ENCODE measurements at places on chromosomes 12 and 14.
A peak's percentile ranks its signal among the peaks of the same experiment; 100 is the strongest.

DNA sequence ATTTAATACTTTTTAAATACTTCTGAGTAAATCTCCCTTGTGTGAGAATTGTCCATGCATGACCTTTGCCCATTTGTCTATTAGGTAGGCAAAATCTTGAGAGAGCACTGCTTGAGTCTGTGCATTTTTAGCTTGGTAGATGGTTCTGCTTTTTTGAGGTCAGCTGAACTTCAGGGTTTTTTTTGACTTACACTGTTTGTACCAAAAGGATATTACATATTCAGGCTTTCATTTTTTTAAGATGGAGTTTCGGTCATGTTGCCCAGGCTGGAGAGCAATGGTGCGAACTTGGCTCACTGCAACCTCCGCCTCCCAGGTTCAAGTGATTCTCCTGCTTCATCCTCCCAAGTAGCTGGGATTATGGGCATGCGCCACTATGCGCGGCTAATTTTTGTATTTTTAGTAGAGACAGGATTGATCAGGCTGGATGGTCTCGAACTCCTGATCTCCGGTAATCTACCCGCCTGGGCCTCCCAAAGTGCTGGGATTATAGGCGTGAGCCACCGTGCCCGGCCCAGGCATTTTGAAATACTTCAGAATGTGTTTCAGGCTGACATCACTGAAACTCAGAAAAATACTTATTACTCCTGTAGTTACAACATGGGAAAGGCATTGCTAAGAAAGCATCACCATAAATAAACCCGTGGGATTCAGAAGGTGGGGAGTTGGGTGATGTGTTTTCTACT lies 11.1 kb downstream of the RASSF3 start:
- peak; percentile 47 for DNase-seq

DNA sequence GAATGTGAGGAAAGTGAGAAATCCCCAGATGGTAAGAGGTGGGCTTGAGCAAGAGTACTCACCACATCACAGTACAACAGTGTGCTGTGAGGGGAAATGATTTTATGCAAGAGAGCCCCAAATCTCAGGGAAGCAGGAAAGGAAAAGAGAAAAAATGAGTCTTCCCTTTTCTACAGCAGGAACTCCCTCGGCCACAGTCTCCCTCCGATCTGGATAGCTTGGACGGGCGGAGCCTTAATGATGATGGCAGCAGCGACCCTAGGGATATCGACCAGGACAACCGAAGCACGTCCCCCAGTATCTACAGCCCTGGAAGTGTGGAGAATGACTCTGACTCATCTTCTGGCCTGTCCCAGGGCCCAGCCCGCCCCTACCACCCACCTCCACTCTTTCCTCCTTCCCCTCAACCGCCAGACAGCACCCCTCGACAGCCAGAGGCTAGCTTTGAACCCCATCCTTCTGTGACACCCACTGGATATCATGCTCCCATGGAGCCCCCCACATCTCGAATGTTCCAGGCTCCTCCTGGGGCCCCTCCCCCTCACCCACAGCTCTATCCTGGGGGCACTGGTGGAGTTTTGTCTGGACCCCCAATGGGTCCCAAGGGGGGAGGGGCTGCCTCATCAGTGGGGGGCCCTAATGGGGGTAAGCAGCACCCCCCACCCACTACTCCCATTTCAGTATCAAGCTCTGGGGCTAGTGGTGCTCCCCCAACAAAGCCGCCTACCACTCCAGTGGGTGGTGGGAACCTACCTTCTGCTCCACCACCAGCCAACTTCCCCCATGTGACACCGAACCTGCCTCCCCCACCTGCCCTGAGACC lies 7.8 kb downstream of the ATN1 start:
- no peak for DNase-seq

GRCh38 chr14:25696176-25696575 lies 646.2 kb upstream of the STXBP6 start:
- no peak for DNase-seq

GRCh38 chr12:52871291-52872039 lies 22.7 kb upstream of the KRT78 start:
- peak; percentile 87 for DNase-seq

GRCh38 chr12:120262852-120263747 lies 2.4 kb downstream of the PXN start:
- DNase-seq: peak; percentile 68

DNA sequence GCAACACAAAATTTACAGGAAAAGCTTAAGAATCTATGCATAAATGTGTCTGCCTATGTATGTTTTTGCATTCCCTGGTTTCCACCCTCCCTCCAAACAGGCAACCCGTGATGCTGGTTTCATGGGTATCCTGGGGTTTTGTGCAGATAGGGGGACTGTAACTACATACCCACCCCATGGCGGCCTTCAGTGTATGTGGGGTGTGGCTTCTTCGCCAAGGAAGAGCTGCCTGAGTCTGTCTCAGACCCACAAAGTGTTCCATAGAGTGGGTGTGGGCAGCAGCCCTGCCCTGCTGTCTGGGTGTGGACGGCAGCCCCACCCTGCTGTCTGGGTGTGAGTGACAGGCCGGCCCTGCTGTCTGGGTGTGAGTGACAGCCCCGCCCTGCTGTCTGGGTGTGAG lies 174.8 kb downstream of the ADGRD1 start:
- DNase-seq: no peak

DNA sequence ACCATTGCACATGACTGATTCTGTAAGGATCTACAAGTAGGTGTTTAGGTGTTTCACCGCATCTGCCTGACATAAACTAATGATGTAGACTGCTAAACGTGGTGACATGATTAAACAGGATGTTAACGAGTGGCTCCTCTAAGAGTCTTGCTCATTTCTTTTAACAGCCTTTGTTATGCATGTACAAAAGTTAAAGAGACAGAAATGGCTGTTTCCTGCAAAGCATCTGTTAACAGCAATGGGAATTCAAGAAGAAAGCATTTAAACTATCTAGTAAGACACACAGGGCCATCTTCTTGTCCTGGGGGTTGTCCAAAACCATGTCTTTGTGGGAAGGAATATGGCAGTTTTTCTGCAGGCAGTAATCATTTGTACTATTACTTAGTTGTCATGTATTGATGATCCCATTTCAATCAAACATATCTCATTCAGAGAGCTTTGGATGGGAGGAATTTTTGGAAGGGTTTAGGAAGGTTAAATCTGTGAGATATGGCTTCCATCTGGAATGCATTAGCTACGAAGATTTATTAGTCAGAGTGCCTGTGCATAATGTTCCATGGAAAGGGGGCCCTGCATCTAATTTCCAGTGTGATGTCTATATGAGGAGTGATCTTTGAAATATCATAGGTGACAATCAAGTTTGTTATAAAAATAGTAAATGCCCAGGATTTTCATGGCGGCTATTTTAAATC lies 495.1 kb downstream of the EGLN3 start:
- no peak for DNase-seq

- DNase-seq: no peak
Observed at GRCh38 chr12:31970199-31970598, 11.0 kb downstream of the RESF1 start.

DNA sequence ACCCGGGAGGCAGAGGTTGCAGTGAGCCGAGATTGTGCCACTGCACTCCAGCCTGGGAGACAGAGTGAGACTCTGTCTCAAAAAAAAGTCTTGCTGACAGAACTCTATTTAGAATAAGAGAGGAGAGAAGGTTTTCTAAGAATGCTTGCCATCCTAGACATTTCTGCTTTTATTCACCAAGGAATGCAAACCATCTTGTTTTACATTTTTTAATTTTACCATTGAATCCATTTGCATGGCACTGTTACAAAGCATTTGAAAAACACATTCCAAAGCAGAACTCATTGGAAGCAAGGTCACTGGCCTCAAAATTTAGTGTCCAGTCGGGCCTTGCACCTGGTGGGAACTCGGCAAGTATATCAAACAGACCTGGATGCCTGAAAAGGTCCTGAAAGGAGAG lies 44.2 kb upstream of the RASSF3 start:
- no peak for DNase-seq

DNA sequence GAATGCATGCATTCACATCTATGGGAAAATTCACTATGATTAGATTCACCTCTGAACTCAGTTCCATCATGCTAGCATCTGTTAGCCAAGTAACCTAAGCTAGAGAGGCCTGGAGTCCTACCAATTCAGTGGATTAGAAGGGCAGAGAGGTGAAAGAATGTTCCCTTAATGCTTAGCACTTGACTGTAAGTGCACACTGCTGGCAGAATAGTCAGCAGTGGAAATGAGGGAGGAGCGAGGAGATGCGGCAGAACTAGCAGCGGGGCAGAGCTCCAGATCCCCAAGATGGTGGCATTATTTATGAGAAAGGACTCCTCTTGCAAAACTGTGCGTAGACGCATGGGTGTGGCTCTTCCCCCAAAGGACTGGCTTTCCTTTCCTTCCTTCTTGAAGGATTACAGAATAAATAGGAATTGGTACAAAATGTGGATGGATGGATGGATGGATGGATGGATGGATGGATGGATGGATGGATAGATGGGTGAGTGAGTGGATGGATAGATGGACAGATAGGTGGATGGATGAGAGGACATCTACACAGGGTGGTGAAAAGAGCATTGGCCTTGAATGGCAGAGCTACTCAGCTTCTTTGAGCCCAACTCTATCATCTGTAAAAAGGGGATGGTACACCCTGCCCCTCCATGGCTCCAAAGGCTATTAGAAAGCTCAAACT lies 227.2 kb downstream of the CHST11 start:
- DNase-seq: no peak

- no peak for DNase-seq
Observed at GRCh38 chr14:66405158-66405557, 81.0 kb upstream of the CCDC196 start.

DNA sequence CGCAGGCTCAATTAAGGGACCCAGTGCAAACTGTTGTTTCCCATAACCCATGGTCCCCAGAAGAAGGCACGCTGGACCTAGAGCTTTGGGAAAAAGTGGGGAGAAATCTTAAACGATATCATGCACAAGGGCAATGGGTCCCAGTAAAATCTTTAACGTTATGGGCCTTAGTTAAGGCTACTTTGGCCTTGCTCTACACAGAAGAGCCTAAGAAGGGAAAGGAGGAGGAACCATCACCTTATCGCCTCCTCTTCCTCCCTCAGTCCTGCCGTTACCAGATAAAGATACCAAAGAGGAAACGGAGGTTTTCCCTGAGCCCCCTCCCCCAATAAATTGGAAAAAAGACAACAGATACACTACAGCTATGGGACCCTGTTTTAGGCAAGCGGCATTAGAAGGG lies 116.9 kb downstream of the PPHLN1 start:
- no peak for DNase-seq
